ENCODE measurements at places on chromosomes 12 and 14.

- DNase-seq = no peak
These were observed 6.8 kb downstream of the IFI27L1 start for GRCh38 chr14:94087891-94088290.

DNA sequence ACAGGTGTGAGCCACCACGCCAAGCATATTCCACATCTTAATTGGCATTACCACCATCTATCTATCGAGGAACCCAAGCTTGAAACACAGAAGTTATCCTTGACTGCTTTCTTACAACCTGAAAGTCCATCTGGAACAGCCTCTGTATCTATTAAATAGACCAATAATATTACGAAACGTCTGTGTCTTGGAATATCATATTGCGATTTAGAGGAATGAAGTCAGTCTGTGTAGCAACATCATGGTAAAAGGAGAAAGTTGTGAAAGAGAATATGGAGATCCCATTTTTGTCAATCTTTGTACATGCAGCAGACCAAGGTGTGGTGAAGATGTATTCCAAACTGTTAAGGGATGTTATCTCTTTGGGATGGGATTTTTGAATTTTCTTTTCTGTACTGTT, 25.8 kb upstream of the MAX start:
- DNase-seq = no peak

DNA sequence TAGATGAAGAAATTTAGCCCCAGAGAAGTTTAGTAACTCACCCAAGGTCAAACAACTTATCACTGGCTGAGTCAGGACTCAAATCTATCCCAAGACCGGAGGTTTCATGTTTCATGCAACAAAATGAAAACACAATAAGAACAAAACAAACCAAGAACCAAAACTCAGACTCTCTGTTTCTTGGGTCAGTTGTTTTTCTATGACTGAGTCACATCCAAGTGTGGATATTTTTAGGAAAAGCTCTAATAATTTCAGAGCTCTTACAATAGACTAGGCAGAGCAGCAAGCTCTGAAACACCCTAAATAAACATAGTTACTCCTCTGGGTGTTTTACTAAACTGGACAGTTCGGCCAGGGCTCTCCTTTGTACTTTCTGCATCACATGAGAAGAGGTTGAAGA, 87.6 kb upstream of the PRB2 start:
- DNase-seq = no peak

DNA sequence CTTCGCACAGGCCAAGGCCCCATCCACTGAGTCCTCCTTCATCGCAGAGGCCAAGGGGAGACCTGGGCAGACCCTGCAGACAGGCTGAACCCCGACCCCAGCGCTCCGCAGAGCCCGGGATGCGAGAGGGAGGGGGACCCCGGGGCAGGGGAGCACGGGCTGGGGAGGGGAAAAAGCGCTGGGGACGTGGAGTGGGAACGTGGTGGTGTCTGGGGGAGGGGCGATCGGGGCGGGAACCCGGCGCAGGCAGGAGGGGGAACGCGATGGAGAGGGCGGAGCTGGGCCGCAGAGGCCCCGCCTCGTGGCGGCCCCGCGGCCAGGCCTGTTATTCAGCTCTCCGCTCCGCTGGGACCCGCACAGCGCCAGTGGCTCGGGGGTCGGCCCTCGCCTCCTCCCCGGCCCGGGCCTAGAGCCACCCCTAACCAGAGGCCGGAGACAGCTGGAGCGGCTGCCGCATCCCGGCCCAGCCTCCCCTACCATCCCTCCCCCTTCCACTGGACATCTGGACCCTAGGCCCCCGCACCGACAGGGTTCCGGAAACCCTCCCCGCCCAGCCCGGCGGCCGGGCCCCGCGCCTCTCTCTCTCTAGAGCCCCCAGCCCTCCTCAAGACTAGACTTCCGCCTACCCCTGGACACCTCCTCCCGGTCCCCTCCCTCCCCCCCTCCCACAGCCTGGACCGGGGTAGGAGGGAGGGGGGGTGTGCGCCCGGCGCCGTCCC, at the start of gene ARHGEF25:
Gene ARHGEF25 (plus strand): TSS at position 328 of the 719 bp plus-strand sequence. CDS start 460 bp downstream, outside the sequence.
- peak; percentile 50 for DNase-seq

DNA sequence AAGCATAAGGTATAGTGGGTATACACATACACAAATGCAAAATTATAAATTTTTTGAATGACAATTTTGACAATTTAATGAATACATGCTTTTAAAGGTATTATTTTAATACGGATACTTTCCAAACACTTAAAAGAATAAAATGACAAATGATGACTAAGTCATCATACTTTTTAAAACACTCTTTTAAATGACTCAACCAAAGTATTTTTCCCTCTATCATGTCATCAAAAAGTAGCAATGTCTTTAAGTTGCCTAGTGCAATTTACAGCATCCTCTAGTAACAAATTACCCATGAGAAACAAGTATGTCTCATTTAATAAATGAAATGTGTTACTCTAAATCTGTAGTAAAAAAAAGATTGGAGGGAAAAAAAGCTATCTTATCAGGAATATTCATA, 73.3 kb downstream of the RPS6KA5 start:
- DNase-seq = no peak

GRCh38 chr14:50237427-50237826, 6.0 kb upstream of the SOS2 start:
- DNase-seq = no peak

GRCh38 chr12:62817556-62818271, 117.2 kb downstream of the PPM1H start:
- no peak for DNase-seq

DNA sequence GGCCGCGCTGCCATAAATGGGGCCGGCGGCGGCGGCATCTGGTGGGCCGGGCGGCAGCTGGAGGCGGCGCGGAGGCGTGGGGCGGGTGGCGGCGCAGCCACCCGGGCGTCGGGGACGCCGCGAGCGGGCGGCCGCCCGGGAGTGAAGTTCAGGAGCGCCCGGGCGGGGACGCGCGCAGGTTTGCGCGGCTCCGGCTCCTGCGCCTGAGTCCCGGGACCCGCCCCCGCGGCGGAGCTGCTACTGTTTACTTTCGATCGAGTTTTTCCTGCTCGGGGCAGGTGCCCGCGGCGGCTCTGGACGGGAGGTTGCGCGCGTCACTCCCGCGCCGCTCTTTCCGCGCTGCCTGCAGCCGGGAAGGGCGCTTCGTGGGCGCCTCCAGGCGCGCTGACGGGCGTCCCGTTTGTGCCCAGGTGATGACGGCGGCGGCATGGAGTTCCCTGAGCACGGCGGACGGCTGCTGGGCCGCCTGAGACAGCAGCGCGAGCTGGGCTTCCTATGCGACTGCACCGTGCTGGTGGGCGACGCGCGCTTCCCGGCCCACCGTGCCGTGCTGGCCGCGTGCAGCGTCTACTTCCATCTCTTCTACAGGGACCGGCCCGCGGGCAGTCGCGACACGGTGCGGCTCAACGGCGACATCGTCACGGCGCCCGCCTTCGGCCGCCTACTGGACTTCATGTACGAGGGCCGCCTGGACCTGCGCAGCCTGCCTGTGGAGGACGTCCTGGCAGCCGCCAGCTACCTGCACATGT, at the start of gene ZBTB42:
Gene ZBTB42 (plus strand): TSS at position 331 of the 749 bp plus-strand sequence. CDS start 97 bp downstream, at position 428.
- DNase-seq = peak; percentile 76

DNA sequence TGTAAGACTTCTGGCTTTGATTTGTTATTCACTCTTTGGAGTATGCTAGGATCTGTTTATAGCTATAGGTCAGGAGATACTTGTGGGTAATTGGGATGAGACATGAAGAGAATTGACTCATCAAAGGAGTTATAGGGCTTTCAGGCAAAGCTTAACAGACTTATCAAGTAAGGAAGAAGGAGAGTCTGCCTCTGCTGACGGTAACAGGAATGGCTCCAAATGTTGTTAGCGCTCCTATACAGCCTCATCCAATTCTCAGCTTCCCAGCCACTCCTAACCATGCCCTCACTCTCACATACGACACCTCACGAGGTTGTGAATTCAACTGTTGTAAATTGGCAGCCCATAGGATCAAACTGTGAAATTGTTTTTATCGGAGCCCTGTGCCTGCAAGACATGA, 140.5 kb downstream of the KCNA5 start:
- DNase-seq = no peak

GRCh38 chr12:76038176-76038575, 6.6 kb upstream of the PHLDA1 start:
- DNase-seq = no peak

GRCh38 chr12:32178341-32179010, 71.8 kb downstream of the BICD1 start:
- DNase-seq = no peak

GRCh38 chr14:92039063-92039718, 668 bp downstream of the TRIP11 start:
- peak; percentile 38 for DNase-seq

GRCh38 chr12:21444193-21445146, 7.0 kb downstream of the PYROXD1 start:
- DNase-seq = no peak

GRCh38 chr14:94560291-94560665, 964 bp upstream of the SERPINA4 start:
- no peak for DNase-seq

DNA sequence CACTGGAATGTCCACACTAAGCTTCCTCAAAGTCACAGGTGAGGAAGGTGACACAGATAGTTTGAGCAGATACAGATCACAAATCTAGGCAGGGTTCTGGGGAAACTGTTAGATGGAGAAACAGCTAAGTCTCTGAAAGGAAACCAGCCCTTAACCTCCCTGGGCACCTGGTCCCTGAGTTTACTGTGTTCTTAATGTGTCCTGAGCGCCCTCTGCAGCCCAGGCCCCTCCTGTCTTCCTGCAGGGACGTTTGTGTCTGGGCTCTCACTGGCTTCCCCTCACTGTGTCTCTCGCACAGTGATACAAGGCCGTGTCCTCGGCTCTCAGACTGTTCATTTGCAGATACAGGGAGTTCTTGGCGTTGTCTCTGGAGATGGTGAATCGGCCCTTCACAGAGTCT, 684.3 kb downstream of the TMEM121 start:
- no peak for DNase-seq

GRCh38 chr12:74957231-74957630, 252.4 kb downstream of the KCNC2 start:
- DNase-seq = no peak

DNA sequence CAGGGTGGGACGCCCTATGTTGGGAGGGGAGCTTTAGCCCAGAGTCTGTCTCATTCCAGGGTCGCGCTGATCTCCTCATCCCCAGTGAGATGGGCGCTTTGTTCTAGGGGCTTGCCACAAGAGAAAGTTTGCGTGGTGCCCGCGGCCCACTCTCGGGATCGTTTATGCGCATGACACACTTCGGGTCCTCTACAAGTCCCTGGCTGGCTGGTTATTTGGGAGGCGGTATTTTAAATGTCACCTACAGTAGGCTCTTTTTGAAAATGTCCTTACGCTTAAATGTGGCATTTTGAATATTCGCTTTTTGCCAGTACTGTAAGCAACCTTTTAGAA, 541 bp downstream of the GOLT1B start:
- DNase-seq = peak; percentile 68

GRCh38 chr14:88255798-88256197, 67.3 kb downstream of the KCNK10 start:
- no peak for DNase-seq

- no peak for DNase-seq
These were observed 43.9 kb upstream of the SLC2A13 start for GRCh38 chr12:40149673-40150260.

GRCh38 chr14:85093631-85094330, 436.2 kb upstream of the FLRT2 start:
- DNase-seq = no peak

DNA sequence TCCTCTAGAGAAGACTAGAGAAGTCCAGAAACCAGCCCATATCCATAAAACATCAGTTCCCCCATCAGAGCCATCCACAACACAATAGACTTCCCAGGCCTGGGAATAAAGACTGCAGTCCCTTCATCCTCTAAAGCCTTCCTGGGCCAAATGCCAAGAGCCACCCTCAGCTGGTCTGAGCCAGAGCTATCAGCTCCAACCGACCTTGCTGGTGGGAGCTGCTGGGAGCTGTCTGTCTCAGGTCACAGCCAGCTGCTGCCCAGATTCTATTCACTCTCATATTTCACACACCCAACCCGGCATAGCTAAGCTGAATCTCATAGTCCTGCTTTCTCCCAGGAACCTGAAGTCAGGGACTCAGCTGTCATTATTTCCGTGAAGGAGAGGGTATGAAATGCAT, 10.9 kb upstream of the TFCP2 start:
- peak; percentile 45 for DNase-seq
